ENCODE measurements at places on chromosomes 5 and 9.

DNA sequence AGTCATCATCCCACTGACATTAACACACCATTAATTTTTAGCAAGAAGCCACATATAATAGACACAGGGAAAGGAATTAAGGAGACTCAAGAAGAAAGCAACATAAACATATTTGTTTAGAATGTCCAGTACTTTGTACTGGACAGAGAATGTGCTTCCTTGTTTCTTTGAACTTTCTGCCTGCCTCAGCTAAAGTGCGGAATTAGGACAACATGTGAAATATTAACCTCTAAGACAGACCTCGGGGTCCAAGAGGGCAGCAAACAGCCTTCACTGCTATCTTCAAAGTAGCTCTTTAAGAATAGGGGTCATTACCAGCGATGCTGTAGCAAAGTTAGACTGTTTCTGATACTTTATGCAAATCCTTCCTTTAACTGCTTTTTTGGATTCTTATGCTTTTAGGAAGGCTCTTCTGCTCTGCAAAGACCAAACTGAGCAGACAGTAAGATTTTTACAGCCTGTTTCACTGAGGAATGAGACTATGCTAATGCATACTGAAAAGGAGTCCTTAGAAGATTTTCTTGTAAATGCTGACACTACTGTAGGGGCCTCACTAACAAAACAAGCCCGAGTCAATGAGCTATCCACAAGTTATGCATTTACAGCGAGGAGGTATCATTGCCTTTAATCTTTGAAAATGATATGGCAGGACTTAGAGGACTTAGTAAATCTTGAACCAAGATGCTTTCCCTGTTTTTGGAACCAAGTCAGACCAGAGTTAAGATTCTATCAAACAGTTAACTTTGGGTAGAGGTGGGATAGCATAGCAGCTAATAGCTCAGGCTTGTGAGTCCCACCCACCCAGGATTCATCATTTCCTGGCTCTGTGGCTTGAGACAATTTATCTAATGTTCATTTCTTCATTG is 23.8 kb downstream of the DAB2 start:
- no peak for DNase-seq

DNA sequence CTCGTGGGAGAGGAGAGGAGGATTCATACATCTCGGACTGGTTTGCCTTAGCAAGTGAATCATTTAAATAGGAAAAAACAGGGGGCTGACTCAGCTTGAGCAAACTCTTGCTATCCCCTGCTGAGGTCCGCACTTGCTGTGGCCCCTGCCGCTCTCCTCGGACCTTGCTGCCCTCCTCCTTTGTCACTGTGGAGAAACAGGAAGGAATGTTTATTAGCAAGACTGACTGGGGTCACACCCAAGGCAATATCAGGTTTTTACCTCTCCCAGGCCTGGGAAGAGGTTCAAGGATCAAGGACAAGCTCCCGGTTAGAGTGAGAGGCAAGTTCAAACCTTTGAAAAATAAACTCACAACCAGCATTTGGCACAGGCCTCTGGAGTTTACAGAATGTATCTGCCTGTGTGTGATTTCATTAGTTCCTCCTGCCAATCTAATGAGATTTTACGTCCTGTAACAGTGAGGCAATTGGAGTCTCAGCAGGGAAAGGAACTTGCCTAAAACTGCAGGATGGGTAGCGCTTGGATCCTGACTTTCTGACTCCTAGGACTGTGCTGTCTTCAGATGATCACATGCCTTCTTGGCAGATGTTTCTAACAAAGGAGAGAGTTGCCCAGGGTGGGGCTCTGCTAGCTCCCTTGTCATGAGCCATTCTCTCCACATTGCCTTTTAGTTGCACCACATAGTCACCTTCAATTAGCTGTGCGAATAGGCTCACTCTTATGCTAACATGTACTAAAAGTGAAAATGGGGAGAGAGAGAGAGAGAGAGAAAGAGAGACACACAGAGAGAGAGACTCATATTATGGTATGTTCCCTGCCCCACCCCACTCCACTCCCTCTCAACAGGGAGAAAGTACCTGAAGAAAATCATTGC is 108.6 kb upstream of the CDKN2B start:
- DNase-seq = no peak

DNA sequence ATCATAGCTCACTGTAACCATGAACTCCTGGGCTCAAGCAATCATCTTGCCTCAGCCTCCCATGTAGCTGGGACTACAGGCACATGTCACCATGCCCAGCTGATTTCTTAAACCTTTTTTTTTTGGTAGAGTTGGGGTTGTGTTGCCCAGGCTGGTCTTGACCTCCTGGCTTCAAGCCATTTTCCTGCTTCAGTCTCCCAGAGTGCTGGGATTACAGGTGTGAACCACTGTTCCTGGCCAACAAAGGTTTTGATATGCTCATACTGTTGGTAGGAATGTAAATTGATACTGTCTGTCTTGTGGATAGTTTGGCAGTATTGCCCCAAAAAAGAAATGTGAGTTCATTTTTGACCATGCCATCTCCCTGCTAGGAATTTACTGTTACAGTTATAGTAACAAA is 77.4 kb upstream of the TMEM171 start:
- DNase-seq = no peak

GRCh38 chr5:17816944-17817343 is 182.7 kb downstream of the TAF11L14 start:
- no peak for DNase-seq

DNA sequence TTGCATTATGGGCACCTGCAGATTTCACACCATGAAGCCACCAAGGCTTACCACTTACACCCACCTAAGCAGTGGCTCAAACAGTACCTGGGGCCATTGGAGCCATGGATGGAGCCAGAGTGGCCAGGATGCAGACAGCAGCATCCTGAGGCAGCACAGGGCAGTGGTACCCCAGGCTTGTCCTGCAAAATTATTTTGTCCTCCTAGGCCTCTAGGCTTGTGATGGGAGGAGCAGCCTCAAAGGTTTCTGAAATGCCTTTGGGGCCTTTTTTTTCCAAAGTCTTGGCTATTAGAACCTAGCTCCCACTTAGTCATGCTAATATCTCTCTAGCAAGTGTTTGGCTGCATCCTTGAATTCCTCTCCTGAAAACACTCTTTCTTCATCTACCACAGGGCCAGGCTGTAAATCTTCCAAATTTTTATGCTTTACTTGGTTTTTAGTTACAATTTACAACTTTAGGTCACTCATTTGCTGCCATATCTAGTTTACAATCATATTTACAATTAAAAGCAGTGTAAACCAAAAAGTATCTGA is 15.7 kb downstream of the TMC1 start:
- no peak for DNase-seq

DNA sequence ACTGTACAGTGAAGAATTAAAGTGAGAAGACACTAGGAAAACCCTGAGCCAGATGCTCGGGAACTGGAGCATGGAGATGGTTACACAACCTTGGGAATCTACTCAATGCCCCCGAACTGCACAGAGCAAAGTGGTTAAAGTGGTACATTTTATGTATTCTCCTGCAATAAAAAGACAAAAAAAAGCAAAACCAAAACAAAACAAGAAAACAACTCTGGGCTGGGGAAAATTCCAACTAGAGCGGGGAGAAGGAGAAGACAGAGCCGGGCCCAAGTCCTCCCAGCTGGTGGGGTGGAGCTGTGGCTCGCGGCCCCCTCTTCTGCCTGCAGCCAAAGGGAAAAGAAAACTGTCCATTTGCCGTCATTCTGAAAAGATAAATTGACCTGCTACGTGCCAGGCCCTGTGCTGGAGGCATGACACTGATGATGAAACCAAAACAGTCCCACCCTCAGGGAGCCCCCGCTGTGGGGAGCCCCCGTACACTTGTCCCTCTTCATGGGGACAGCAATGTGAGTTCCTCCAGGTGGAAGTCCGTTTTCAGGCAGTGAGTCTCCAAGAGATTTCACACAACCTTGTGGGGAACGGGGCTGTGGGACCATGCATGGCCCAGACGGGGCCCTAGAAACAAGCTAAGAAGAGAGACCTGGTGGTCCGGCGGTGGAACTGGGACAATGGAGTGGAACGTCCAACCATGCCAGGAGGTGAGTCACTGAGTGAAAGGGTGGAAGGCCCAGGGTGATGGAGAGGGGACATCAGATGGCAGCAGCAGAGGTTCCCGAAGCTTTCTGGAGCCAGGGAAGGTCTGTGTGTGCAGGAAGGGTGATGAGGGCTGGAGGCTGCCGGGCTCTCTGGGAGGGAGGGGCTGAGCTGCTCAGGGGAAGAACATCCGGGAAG is 114.8 kb upstream of the COL5A1 start:
- no peak for DNase-seq

DNA sequence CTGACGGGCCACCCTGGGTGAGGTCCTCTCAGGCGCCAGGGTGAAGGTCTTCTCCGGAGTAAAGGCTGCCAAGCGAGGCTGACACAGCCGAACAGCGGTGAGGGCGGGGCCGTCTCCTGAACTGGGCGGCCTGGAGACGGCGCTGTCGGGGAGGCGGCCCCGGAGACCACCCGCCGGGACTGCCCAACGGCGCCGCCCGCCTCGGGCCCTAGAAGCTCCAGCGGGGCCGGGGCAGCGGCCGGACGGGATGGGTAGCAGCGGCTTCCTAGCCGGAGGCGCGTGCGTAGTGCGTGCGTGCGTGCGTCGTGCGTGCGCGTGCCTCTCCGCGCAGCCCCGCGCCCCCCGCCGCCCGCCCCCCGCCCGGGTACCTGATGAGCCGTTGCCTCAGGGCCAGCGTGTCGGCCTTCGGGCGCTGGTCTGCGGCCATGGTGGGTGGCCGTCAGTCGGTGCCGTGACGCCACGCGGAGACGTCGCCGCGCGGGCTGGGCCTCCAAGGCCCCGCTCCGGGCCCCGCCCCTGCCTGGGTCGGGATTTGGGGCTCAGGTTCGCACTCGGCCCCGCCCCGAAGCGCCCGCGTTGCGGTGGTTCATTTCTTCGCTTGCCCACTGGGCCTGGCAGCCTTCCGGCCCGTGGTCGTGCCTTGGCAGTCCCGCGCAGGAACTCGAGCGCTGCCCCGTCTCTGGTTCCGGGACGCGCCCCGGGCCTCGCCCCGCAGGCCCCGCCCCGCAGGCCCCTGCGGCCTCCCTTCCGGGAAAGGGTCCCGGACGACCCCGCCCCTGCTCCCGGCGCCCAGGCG is at the start of gene PHYKPL:
Gene PHYKPL (minus strand): TSS at position 679 of the 796 bp plus-strand sequence. CDS start 252 bp downstream, at position 427.
- DNase-seq = peak; percentile 50

- no peak for DNase-seq
Measured at GRCh38 chr5:123454259-123454911, 31.2 kb upstream of the CEP120 start.

DNA sequence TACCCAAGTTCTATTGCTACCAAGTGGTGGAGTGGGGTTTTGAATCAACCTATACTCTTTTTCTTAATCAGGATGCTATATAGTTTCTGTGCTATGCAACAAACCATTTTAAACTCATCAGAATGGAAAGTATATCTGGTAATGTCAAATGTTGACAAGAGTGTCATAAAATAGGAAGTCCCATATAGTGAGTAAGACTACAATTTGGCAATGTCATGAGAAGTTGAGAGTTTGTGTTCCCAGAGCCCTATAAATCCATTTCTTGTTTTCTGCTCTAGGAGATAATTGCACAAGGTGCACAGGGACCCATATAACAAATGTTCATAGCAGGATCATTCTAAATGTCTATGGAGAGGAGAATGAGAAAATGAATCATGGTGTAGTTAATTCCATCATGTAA is 109.8 kb upstream of the TXNDC8 start:
- DNase-seq = no peak

GRCh38 chr9:129174724-129175514 is 3.1 kb downstream of the IER5L start:
- DNase-seq = no peak

GRCh38 chr5:65862384-65862783 is 64.0 kb upstream of the ERBIN start:
- no peak for DNase-seq

DNA sequence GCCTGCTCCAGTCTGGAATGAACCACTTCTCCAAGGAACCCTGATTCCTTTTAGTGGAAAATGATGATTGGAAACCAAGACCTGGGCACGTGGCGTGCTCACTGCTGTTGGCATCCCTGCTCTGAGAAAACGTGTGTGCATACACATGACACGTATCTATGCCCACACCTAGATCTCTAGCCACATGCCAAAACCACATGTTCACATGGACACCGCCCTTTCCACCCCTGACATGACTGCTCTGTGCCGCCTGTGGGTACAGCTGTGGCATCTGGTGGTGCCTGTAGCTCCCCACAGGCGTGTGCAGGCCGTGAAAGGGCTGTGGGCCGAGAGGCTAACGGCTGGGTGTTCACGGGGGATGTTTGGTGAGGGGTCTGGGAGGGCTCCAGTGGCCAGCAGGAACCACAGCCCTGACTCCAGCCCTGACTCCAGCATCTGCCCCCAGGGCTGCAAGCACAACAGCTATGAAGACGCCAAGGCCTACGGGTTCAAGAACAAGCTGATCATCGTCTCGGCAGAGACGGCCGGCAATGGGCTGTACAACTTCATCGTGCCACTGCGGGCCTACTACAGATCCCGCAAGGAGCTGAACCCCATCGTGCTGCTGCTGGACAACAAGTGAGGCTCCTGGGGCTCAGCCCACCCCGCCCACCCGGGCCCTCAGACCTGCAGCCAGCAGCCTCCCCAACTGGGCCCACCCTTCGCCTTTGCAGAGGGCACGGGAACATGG is 75.1 kb downstream of the KCNT1 start:
- no peak for DNase-seq

DNA sequence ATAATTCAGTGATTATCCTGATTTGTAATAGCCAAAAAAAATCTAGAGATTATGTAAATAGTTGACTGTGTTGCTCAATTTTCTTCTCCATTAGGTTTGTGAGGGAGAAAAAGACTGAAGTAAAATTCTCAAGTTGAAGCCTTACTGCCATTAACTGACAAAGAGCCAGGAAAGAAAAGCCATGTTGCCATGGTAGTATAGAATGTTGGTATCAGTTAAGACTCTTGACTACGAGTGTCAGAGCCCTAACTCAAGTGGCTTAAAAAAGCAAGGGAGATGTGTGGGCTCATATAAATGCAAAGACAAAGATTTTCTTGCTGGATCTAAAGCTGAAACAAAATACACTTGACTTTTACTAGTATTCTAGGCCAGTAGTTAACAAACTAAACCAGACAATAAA is 571.7 kb downstream of the KCTD16 start:
- DNase-seq = no peak

GRCh38 chr9:8825585-8826147 is 1026.1 kb upstream of the DMAC1 start:
- DNase-seq = no peak

- no peak for DNase-seq
Measured at GRCh38 chr5:173165177-173166016, 21.1 kb downstream of the BNIP1 start.

DNA sequence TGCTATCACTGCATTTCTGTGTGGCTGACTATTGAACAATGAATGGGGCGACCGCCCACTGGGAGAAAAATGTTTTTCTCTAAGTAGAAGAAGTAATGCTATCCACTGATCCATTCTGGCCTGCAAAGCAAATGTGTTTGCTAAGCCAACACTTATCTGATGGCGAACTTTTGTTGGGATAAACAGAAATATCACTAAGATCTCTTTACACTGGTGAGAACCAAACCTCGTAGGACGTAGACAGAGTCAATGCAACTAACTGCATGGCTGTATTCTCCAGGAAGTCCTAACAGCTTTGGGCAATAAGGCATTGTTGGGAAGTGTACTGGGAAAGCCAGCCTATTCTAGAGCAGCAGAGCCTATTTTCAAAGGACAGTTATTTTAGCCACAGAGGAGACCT is 77.7 kb downstream of the ANKH start:
- no peak for DNase-seq

All from activated naive CD4-positive, alpha-beta T cell (primary cell).